Fibroblast of skin of right biceps (primary cell): ENCODE measurements at places on chromosomes 16 and 17.
A peak's percentile ranks its signal among the peaks of the same experiment; 100 is the strongest.

DNA sequence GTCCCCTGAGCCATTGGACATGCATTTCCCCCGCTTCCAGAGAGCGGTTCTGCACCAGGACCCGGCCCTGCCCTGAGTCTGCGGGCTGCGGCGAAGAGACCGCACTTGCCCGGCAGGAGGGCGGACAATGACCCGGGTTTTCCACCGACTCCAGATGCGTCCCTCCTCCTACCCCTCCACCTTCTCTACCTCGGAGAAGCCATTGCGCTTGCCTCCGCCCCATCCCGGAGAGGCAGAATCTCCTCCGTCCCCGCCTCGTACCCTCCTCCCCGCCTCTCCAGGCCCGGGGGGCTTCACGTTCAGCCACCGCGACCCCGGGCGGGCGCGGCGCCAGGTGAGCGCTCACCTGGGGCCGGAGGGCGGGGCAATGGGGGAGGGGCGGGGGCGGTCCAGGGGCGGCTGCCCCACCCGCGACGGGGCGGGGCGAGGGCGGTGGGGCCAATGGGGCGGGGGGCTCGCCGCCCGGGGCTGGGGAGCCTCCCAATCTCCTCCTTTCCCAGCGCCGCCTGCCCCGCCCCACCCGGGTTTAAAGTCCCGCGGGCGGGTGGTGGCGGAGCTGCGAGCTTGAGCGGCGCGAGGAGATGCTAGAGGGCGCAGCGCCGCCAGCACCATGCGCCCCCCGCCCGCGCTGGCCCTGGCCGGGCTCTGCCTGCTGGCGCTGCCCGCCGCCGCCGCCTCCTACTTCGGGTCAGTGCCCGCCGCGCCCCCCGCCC, at the start of gene WNT9B:
Gene WNT9B, plus strand, starts transcription at position 555 of the 713 bp plus-strand sequence. Its CDS starts 56 bp downstream, at position 611.
- no peak for DNase-seq

GRCh38 chr17:82056729-82057621, 5.3 kb downstream of the GPS1 start:
- no peak for DNase-seq

DNA sequence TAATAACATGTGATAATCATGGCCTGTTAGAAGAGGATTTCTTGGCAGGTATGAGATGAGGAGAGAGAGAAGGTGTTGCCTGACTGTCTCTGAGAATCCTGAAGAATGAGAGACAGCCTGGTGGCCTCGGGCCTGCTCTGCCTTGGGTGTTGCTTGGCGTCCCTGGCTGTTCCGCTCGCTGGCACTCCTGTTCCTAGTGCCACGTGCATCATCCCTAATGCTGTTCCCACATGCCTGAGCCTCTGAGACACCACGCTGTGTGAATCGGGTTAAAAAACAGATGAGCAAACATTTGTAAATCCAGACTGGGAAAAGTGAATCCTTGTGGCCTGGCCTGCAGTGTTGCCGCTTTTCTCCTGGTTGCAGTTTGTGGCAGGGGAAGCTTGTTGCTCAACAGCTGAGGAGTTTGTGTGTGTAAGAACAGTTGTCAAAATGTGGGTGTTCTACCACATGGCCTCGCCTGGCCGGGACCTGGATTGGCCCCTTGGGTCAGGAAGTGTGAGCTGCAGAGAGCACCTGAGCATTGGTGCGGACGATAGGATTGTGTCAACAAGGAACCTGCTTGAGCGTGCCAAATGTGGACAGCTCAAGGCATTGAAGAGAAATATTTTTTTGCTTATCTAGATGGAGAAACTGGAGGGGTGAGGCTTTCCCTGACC, 22.0 kb downstream of the UBN1 start:
- no peak for DNase-seq

GRCh38 chr17:57313097-57313835, 56.9 kb downstream of the MSI2 start:
- no peak for DNase-seq

DNA sequence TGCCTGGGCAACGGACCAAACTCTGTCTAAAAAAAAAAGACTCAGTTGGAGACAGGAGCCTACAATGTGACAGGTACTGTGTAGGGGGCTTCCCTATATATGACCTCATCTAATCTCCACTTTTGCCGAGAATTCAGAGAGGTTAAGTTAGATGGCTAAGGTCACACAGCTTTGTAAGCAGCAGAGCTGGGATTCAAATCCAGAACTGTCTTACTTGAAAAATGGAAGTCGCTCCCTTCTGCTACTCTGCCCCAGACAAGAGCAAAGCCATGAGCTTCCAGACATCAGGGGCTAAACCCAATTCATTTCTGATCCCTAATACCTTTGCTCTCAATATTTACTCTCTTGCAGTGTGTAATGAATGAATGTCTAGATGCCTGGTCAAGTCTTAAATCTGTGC, 41.5 kb upstream of the ABCC12 start:
- no peak for DNase-seq

GRCh38 chr17:76887802-76888201, 19.6 kb downstream of the MGAT5B start:
- DNase-seq, result peak; percentile 7

DNA sequence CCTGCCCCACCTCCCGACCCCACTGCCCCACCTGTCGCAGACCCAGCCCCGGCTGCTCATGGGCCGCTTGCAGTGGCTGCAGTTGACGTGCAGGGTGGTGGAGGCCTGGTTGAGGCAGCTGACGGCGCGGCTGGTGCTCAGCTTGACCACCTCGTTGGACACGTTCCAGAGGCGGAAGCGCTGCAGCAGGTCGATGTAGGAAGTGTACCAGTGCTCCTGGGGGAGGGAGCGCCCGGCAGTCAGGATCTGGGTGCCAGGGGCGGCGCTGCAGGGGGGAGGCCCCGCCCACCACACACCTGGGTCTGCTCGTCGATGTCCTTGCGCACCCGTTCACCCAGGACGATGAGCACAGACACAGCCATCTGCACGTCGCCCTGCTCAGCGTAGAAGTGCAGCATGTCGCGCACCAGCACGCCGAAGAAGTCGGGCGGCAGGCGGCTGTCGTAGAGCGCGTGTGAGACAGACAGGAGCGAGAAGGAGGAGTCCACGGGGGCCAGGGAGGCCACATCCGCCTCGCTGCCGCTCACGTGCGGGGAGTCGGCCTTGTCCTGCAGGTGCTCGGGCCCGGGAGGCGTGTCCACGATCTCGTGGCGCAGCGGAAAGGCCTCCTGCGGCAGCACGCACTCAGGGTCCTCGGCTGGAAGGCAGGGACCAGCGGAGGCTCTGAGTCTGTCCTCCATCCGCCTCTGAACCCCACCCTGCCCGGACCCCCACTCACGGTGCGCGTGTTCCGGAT, 995 bp upstream of the JMJD8 start:
- DNase-seq, result no peak

DNA sequence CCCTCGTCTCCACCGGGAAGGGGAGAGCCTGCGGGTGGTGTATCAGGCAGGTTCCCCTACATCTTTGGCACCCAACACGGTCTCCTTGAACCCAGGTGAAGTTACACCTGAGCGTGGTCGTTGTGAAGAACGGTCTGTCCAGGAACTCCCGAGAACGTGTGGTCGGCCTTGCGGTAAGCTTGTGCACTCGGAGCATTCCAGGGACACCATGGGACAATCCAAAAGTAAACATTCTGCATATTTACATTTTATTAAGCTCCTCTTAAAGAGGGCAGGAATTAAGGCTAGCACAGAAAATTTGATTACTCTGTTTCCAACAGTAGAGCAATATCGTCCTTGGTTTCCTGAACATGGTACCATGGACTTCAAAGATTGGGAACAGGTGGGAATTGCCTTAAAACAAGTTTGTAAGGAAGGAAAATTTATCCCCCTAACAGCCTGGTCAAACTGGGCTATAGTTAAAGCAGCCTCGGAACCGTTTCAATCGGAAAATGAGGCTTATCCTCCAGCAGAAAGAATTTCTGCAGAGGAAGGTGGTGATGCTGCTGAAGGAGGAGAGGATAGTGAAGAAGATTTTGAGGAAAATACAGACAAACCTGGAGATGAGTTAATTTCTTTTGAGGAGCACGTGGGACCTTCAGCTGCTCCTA, 18.2 kb downstream of the ALOX15B start:
- no peak for DNase-seq

- DNase-seq, result no peak
These were observed 164.6 kb downstream of the ENGASE start for GRCh38 chr17:79239205-79239604.

GRCh38 chr16:66801320-66802105, at the start of gene TERB1:
TERB1 (minus strand) TSS chr16:66801584; CDS start chr16:66796798, 4,786 bp downstream.
- DNase-seq, result no peak

- no peak for DNase-seq
These were observed 3.5 kb downstream of the CD300LB start for GRCh38 chr17:74527756-74528155.
